Ovary (tissue), 10 donors: ENCODE measurements at places on chromosomes 5 and 9. TPM values are rescaled to one million over a fixed set of nuclear protein-coding genes. Genes with fewer than 3 reads are reported as not detected.
A peak's percentile ranks its signal among the peaks of the same experiment; 100 is the strongest.

- H3K4me3 ChIP-seq = no peak overlapping the region
- H3K36me3 ChIP-seq = no peaks in the 10 kb centered on the region
- DNase-seq = no peak
- H3K27me3 ChIP-seq = no peaks in the 10 kb centered on the region
- H3K27ac ChIP-seq = no peak overlapping the region
Measured at GRCh38 chr5:17441351-17441750, 56.7 kb upstream of the TAF11L2 start.

GRCh38 chr5:11962122-11962521 is 57.9 kb upstream of the CTNND2 start:
- H3K4me3 ChIP-seq = no peak overlapping the region
- no peaks in the 10 kb centered on the region for H3K36me3 ChIP-seq
- no peaks in the 10 kb centered on the region for H3K27me3 ChIP-seq
- H3K27ac ChIP-seq = no peak overlapping the region
- no peak for DNase-seq

DNA sequence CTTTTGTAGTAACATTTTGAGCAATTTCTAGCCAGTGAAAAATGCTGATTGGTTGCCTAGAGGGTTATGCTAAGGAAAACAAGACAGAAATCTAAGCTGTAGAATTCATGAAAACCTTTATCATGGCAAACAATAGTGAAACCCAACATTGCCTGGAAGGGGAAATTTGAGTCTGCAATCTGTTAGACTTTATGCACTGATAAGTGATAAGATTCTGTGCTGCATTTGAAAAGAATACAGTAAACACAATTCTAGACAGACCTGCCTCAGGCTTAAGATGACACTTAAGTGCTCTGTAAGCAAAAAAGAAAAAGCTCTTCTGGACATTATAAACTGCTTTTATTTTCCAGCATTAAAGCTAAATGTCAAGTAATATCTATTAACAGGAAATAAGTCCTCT is 519.3 kb downstream of the ISL1 start:
- no peaks in the 10 kb centered on the region for H3K4me1 ChIP-seq
- H3K36me3 ChIP-seq = no peaks in the 10 kb centered on the region
- no peak for DNase-seq
- H3K27ac ChIP-seq = no peak overlapping the region

- H3K4me3 ChIP-seq = no peak overlapping the region
- DNase-seq = no peak
- no peak overlapping the region for H3K27ac ChIP-seq
- H3K4me1 ChIP-seq = no peaks in the 10 kb centered on the region
- no peaks in the 10 kb centered on the region for H3K27me3 ChIP-seq
- no peaks in the 10 kb centered on the region for H3K36me3 ChIP-seq
Measured at GRCh38 chr9:128335161-128335560, 5.2 kb upstream of the SLC27A4 start.

- DNase-seq = no peak
- no peaks in the 10 kb centered on the region for H3K27me3 ChIP-seq
- H3K36me3 ChIP-seq = no peaks in the 10 kb centered on the region
- H3K4me3 ChIP-seq = no peak overlapping the region
- H3K27ac ChIP-seq = no peak overlapping the region
Measured at GRCh38 chr5:17113174-17113958, 104.1 kb upstream of the BASP1 start.

- no peaks in the 10 kb centered on the region for H3K27me3 ChIP-seq
- H3K4me3 ChIP-seq = no peak overlapping the region
- no peaks in the 10 kb centered on the region for H3K36me3 ChIP-seq
- no peak overlapping the region for H3K27ac ChIP-seq
Measured at GRCh38 chr5:156704139-156704538, 146.0 kb upstream of the PPP1R2B start.

The PCDHB5 gene
- total RNA-seq = 8.7 TPM

The OTP gene
- not detected for total RNA-seq

DNA sequence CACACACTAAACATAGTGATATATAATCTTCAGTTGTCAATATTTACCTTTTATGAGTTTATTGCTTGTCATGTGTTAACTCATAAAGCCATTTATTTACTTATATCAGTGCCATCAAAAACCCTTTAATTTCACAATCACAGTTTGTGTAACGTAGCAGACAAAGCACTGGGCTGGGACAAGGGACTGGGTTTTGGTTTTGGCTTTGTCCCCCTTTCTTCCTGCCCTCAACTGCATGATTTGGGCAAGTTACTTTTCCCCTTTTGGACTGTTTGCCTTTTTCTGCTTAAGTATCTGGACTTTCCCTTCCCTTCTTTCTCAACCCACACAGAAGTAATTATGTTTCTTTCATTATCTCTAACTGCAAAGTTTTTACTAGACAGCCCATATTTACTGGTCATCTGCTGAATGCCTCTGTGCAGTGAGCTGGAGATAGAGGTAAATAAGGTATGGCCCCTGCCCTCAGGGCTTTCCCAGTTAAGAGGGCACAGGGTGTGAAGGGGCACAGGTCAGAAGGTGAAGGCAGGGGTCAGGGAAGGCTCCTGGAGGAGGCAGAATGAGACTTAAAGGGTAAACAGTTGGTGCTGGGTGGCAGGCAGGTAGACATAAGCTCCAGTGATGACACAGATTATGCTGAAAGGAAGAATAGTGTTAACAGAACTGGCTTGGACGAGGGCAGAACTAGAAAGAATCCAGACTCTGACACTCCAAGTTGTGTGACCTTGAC is 14.8 kb upstream of the NR3C1 start:
- no peaks in the 10 kb centered on the region for H3K27me3 ChIP-seq
- no peaks in the 10 kb centered on the region for H3K4me1 ChIP-seq
- no peak for DNase-seq
- no peak overlapping the region for H3K4me3 ChIP-seq
- no peaks in the 10 kb centered on the region for H3K36me3 ChIP-seq

DNA sequence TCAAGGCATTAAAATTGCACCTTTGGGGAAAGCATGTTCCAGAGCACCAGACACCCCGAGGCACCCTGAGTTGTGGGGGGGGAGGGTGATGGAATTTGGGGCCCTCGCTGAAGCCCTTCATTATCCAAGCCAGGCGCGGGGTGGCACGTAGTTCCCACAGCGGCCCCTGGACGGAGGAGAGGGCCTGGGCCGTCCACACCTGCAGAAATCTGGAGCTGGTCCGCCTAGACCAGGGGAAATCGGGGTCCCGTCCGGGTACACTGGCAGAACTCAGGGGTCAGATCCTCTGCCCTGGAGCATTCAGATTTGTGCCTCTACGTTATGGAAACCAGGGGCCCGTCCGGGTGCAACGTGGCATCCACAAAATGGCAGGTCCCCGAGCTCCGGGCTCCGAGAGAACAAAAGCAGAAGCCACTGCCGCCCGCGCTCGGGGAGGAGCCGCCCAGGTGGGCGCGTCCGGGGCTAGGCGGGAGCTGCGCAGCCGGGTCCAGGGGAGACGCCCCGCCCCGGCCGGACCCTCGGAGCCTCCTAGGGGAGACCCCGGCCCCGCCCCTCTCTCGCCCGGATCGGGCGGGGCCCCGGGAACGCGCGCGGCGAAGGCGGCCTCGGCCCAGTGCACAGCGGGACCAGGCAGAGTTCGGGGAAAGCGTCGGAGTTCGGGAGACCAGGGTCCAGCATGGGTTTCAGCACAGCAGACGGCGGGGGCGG is at the start of gene PLEKHG4B:
Gene PLEKHG4B, plus strand, starts transcription at position 613 of the 708 bp plus-strand sequence. Its CDS starts 64 bp downstream, at position 677.
- H3K36me3 ChIP-seq = no peaks in the 10 kb centered on the region
- peak within 1 kb of the TSS; percentile 31 for H3K4me3 ChIP-seq
- no peak within 1 kb of the TSS for H3K27ac ChIP-seq
- DNase-seq = peak; percentile 33
- no peaks in the 10 kb centered on the region for H3K4me1 ChIP-seq

The CDX1 gene
- 0.66 TPM for total RNA-seq

GRCh38 chr5:38167562-38167996 is 90.8 kb upstream of the EGFLAM start:
- no peak overlapping the region for H3K4me3 ChIP-seq
- DNase-seq = no peak
- no peak overlapping the region for H3K27ac ChIP-seq
- no peaks in the 10 kb centered on the region for H3K36me3 ChIP-seq
- no peaks in the 10 kb centered on the region for H3K27me3 ChIP-seq

GRCh38 chr5:56172241-56172640 is 60.9 kb downstream of the ANKRD55 start:
- H3K27me3 ChIP-seq = no peaks in the 10 kb centered on the region
- H3K36me3 ChIP-seq = no peaks in the 10 kb centered on the region
- H3K4me3 ChIP-seq = no peak overlapping the region
- peaks cover 16% of the 10 kb centered on the region for H3K4me1 ChIP-seq
- no peak for DNase-seq
- no peak overlapping the region for H3K27ac ChIP-seq

DNA sequence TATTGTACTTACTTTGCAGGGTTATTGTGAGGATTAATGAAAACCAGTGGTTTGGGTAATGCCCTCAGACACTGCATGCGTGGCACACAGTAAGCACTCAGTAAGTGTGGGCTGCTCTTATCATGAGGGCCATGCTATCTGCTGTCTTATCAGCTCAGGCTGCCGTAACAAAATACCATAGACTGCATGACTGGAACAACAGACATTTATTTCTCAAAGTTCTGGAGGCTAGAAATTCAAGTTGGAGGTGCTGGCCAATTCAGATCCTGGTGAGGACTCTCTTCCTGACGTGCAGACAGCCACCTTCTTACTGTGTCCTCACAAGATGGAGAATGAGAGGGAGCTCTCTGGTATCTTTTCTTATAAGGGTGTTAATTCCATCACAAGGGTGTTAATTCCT is 23.9 kb upstream of the SH3PXD2B start:
- no peak overlapping the region for H3K27ac ChIP-seq
- no peaks in the 10 kb centered on the region for H3K36me3 ChIP-seq
- no peaks in the 10 kb centered on the region for H3K27me3 ChIP-seq
- no peak for DNase-seq
- no peak overlapping the region for H3K4me3 ChIP-seq

DNA sequence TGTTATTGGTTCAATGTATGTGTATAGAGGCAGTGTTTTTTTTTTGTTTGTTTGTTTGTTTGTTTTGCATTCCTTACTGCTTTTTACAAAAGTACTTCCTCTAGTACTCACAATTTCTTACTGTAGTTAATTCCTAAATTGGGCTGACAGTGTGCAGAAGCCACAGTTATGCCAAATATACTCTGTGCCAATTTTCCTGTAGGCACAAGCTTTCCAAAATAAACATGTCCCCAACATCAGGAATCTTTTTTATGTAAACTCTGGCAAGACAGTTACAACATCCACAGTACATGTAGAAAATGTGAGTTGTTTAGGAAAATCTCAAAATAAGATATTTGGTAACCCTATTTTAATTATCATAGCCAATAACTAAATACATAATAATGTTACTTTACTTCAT is 161.6 kb upstream of the TSLP start:
- no peak overlapping the region for H3K27ac ChIP-seq
- H3K36me3 ChIP-seq = no peaks in the 10 kb centered on the region
- H3K4me1 ChIP-seq = no peaks in the 10 kb centered on the region
- no peaks in the 10 kb centered on the region for H3K27me3 ChIP-seq

- H3K4me3 ChIP-seq = no peak overlapping the region
- H3K27ac ChIP-seq = no peak overlapping the region
- no peak for DNase-seq
- H3K27me3 ChIP-seq = peaks cover 5% of the 10 kb centered on the region
Measured at GRCh38 chr9:137307255-137308056, 5.4 kb upstream of the NRARP start.

DNA sequence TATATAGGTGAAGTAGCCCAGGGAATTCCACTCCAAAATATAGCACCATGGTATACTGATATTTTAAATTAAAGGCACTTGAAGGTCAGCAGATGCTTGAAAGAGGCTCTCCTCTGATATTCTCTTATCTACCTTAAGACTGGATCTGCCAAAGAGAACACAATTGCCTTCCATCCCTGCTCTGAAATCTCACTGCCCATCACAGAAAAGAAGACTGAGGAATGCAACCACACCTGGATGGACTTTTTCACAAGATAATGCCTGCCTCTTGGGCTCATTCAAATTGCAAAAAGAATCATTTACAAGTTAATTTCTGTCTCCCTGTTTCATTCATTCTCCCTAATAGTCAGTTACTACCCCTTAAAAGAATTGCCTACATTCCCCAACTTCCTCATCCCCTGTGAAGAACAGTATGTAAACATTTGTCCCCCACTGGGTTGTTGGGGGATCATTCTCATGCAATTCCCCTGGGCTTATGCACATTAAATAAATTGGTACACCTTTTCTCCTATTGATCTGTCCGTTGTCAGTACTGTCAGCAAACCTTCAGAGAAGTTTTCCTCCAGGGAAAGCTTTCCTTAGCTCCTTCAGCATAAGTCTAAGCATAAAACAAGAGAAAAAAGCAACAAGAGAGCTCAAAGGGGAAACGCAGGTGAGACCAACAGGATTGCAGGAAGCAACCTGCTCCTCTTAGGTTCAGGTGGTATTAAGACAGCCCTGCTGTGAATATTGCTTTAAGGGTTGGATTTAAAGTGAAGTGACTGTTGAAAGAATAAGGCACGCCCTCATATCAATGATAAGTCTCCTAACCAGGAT is 171.4 kb upstream of the SLC30A5 start:
- H3K4me3 ChIP-seq = no peak overlapping the region
- DNase-seq = no peak
- no peak overlapping the region for H3K27ac ChIP-seq
- no peaks in the 10 kb centered on the region for H3K36me3 ChIP-seq
- H3K4me1 ChIP-seq = peaks cover 4% of the 10 kb centered on the region

DNA sequence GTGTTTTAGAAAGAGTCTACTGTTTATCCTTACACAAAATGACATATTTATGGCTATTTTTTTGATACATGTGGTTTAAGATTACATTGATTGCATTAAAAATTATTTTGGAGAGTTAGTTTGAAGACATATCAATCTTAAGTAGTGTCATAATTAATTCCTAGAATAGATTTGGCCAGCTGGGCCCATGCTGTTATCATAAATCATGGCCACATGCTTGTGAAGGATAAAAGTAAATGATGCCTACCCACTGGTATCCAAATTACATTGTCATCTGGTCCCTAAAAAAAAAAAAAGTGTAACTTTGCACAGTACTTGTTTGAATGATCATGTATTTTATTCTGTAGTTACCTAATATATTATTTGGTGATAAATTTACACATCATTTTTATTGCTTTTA is 96.9 kb downstream of the PARP8 start:
- no peaks in the 10 kb centered on the region for H3K27me3 ChIP-seq
- DNase-seq = no peak
- no peaks in the 10 kb centered on the region for H3K36me3 ChIP-seq
- H3K27ac ChIP-seq = no peak overlapping the region

The KIF4B gene
- not detected for total RNA-seq

DNA sequence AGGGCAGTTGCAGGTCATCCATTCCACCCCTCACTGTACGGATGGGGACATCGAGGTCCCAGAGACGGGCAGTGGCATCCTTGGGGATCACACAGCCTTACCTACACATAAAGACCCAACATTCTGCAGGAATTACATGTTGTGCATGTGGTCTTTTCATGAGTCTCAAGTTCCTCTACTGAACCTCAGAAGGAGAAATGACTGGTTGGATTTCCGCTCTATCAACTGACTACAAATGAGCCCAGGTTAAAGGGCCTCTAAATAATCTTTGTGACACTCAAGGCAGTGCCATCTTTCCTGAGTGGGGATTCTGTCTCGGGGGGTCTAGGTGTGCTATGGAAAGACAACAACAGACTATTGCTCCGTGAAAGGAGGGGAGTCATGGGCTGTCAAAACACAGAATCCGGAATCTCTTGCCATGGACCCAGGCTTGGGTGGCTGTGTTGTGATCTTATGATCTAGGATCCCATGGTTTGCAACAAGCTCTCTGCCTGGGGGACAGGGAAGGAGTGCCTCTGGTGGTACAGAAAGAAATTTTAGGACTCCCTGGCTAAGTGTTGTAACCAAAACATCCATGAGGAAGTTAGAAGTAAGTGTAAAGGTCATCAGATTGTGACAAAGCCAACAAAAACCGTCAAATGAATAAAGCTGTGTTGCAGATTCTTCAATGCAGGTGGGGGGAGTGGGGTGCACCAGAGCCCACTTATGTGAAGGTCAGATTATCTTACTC is 1.9 kb upstream of the SLC31A2 start:
- no peak overlapping the region for H3K4me3 ChIP-seq
- no peak overlapping the region for H3K27ac ChIP-seq
